COR-L47 (cell line): ENCODE measurements at places on chromosomes 1 and 21.

- DNase-seq: no peak
Measured at GRCh38 chr1:3477241-3477995, 23.0 kb downstream of the ARHGEF16 start.

- DNase-seq: no peak
Measured at GRCh38 chr1:170521818-170522217, 10.1 kb upstream of the GORAB start.

DNA sequence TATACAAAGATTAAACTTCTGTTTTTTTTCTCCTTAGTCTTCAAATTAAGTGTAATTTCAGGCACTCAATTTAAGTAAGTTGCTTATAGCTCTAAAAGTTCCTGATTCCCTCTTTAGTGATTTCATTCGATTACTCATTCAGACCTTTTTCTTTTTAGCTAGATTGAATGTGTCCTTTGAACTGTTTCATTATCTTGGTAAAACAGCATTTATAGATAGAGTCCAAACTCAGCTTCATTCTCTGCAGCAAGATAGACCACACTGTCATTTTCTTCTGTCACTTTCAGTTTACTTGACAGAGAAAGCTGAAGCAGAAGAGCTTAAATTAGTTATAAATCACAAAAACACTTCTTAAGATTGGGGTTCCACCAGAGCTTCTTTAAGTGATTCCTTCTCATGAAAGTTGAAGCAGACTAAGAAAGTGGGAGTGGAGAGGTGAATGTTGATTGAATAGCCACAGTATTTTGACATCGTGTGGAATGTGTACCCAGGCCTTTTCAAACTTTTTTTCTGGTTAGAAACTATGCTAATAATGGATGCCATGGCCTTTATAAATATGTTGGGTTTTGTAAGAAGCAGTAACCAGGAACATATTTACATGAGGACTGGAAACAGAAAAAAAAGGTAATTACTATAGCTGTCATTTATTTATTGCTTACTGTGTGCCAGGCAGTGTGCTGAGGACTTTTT, 52.2 kb downstream of the ZBTB40 start:
- DNase-seq: no peak

DNA sequence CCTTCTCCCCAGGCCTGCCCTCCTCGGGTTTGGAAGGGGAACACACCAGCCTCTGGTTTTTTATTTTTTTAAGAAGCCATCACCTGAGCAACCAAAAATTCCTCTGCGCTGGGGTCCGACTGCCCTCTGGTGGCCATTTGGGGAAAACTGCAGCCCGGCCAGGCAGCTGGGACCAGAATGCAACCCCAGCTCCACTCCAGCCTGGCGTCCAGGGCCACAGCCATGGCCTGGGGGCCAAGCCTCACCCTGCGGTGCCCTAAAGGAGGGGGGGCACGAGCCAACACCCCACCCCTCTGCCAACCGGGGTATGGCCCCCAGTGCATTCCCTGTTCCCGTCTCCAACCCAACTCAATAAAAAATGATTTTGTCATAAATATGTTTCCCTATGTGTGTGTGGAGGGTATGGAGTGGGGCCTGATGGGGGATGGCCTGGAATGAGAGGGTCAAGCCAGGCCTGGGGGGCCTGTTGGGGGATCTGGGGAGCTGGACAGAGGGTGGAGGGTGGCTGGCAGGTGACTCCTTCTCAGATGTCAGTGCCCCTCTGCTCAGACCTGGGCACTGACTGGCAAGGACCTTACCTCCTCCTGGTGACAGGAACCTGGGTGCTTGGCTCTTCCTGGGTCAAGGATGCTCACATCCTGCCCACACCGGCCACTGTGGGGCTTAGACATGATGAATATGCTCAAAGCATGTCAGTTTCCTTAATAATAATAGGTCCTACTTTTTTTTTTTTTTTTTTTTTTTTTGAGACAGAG, 3.2 kb downstream of the GPR3 start:
- peak; percentile 52 for DNase-seq

DNA sequence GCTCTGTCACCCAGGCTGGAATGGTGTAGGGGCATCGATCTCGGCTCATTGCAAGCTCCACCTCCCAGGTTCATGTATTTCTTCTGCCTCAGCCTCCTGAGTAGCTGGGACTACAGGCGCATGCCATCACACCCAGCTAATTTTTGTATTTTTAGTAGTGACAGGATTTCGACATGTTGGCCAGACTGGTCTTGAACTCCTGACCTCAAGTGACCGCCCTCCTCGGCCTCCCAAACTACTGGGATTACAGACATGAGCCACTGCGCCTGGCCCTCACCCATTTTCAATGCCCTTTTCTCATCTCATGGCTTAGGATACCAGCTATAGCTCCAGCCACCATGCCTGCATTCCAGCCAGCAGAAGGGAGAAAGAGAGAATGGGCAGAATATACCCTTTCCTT, 12.9 kb upstream of the SOX13 start:
- no peak for DNase-seq

GRCh38 chr1:42163536-42164503, 725 bp downstream of the GUCA2A start:
- DNase-seq: no peak

GRCh38 chr1:232267837-232268598, 361.9 kb downstream of the SIPA1L2 start:
- no peak for DNase-seq

- DNase-seq: peak; percentile 11
Measured at GRCh38 chr1:17922833-17923232, 167.7 kb downstream of the ACTL8 start.

DNA sequence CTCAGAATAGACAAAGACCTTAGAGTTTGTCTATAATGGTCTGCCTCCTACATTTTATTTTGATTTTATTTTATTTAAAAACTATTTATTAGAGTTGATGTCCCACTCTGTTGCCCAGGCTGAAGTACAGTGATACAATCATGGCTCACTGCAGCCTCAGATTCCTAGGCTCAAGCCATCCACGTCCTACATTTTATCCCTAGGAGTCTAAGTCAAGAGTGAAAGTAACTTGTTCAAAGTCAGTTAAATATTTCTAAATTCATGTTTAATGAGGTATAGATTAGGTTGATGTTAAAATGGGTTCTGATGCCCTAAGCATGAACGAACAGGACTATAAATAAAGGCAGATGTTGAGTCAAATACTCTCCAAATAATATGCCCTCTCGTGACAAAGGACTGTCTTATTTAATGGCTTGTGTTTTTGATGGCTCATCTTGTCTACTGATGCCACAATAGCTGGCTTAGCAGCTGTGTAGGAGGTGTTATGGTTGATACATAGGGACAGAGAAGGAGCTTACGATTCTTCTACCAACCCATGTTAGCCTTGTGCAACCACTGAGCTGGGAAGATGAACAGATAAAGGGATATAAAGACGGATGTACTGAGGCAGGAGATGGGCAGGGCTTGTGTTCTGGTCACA, 66.0 kb upstream of the CR1L start:
- DNase-seq: no peak

GRCh38 chr1:233668725-233669294, 54.9 kb downstream of the KCNK1 start:
- peak; percentile 20 for DNase-seq

DNA sequence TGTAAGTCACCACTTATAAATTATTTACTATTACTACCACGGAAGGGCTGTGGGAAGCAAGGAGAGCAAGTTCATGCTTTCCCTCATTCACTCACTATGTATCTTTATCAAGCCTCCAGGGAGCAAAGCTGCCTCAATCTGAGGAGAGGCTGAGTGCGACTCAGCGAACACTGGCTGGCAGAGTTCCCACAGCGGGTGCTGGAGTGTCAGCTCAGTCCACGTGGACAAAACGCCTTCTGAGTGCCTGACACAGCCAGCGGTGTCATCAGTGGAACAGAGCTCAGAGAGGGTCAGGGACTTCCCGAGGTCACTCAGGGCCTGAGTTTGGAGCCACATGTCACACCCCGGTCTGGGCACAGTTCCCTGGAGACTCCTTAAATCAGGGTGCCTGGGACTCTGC, 16.9 kb downstream of the MATN1 start:
- DNase-seq: peak; percentile 63

DNA sequence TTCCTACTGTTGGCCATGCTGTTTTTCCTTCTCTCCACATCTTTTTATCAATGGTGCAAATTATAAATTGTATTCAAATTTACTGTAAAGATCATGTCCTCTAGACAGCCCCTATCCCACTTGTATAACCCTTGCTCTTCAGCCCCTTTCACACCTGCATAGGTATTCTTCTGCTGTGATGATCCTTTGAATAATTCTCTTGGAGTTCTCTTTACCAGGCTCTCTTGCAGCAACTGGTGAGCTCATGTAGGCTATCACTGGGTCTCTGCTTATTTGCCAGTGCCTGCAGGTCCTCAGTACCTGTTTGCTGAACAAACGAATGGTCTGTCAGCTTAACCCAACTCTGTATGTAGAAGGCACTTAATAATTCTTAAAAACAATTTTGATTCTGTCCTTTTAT, 8.2 kb downstream of the PTPRC start:
- DNase-seq: no peak

GRCh38 chr1:91889717-91890459, 3.9 kb upstream of the TGFBR3 start:
- DNase-seq: peak; percentile 22

GRCh38 chr1:165988275-165988674, 160.9 kb downstream of the UCK2 start:
- DNase-seq: no peak

GRCh38 chr1:207010726-207011125, 21.8 kb downstream of the C1orf116 start:
- DNase-seq: no peak

GRCh38 chr1:233673947-233674431, 60.1 kb downstream of the KCNK1 start:
- DNase-seq: no peak

GRCh38 chr21:31397515-31397926, 53.5 kb upstream of the TIAM1 start:
- peak; percentile 55 for DNase-seq

GRCh38 chr1:112083487-112083886, 94.0 kb upstream of the KCND3 start:
- DNase-seq: no peak

- DNase-seq: no peak
Measured at GRCh38 chr1:114337417-114337816, 173.6 kb downstream of the TRIM33 start.

DNA sequence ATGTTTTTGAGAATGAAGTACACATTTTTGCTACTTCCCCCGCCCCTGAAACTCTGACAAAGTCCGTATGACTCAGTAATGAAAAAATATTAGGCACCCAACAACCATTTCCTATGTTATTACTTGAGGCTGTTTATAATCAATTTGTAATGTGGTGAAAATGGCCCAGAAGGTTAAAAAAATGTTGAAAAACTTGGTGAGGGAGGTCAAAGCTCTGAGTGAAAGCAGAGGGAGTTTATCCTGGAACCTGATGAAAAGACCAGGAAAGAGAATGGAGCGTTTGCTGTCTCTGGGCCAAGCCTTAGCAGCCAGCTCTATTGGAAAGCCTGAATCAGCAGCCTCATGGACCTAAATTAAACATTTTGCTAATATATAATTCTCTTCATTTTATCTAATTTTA, 367.7 kb upstream of the NEGR1 start:
- no peak for DNase-seq

DNA sequence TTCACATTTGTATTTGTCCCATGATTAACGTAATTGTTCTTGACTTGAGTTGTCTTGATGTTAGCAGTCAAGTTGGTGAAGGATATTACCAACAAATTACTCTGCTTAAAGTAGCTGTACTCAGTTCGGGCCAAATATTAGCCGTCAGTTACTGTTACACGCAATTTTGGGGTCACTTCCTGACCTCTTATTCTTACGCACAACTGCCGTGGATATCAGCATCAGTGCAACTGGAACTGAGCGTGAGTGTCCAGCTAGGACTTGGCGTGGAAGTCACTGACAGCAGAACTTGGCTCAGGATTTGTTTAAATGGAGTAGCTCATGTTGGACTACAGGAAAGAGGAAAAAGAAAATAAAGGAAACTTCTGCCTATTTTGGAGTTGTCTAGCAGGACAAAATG, 56.4 kb downstream of the ADAMTS1 start:
- no peak for DNase-seq

- no peak for DNase-seq
Measured at GRCh38 chr1:3580231-3580630, 31.1 kb downstream of the MEGF6 start.

DNA sequence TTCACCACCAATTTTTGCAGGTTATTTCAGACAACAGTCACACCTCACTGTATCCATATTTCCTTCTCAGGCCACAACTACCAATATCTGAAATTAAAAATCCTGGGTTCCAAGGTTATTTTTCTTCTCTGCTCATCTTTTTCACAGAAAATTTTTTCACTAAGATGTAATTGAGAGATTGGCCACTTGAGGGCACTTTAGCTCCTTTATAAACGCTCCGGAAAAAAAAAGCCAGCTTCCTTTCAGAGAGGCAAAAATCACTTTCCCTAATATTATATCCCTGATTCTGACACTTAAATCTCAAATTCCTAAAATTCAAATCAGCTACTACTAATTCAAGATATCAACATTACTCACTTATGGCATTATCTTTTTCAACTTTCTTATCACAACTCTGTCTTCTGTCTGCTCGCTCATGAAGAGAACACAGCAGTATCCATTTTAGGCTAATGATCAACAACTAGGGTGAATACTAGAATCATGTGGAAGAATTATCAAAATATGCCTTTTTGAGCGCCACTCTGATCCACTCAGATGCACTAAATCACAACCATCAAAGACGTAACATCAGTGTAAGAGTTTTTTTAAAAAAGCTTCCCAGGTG, 101.4 kb upstream of the RGS1 start:
- peak; percentile 42 for DNase-seq

GRCh38 chr1:3431266-3431665, 23.2 kb upstream of the ARHGEF16 start:
- DNase-seq: no peak
